Astrocyte of the hippocampus (primary cell): ENCODE measurements at places on chromosomes 12 and 14.
A peak's percentile ranks its signal among the peaks of the same experiment; 100 is the strongest.

- DNase-seq = no peak
These were observed 60.4 kb downstream of the ANO6 start for GRCh38 chr12:45276154-45276755.

DNA sequence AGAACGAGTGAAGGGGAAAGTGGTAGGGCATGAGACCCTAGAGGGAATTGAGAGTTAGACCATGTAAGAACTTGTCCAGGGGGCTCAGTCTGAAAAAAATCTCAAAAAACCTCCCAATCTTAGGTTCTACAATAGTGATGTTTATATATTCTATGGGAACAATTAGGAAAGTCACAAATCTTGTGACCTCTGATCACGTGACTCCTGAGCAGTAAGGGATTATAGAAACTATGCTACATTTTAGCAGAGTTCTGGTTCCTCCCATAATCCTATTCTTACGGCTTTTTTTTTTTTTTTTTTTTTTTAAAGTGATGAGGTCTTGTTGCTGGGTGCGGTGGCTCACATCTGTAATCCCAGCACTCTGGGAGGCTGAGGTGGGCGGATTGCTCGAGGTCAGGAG is 5.8 kb downstream of the ADCK1 start:
- no peak for DNase-seq

- no peak for DNase-seq
These were observed 108.6 kb downstream of the PPM1A start for GRCh38 chr14:60357551-60358149.

- DNase-seq = no peak
These were observed 3.5 kb downstream of the RDH12 start for GRCh38 chr14:67705211-67705610.

DNA sequence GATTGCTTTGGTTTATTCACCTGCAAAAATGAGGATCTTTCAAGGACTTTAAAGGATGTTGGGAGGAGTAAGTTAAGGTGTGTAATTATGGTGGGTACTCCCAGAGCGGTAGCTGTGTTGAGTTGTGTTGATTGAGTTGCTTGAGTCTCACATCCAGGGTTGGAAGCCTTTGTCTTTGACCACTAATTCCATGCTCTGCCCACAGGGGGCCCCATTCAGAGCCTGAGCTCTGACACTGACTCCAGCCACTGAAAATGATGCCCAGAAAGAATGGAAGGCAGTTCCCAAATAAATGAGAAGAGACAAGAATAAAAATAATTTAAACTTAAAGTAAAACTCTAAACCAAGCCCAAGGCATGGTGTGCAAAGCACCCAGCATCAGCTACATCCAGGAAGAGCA is 237.4 kb upstream of the PWP1 start:
- DNase-seq = no peak

- DNase-seq = no peak
These were observed 41.6 kb downstream of the FBXO21 start for GRCh38 chr12:117148642-117149041.

- no peak for DNase-seq
These were observed 248.5 kb downstream of the DUSP6 start for GRCh38 chr12:89103831-89104230.

DNA sequence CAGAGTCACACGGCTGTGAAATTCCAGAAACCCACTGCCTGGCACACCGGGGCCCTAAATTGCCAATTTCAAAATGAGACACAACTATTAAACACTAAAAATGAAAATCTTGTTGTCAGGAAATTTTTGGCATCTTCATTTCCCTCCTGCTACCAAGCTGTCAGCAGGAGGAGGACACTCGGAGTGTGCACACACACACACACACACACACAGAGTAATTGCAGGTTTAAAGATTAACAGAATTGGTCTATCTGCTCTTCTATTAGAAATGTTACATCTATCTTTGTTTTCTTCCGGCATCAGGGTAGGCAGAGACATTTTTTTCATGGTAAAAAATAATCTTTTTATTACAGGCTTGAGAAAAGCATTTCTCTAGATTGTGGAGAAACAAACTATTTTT is 314.2 kb downstream of the EGLN3 start:
- DNase-seq = no peak

DNA sequence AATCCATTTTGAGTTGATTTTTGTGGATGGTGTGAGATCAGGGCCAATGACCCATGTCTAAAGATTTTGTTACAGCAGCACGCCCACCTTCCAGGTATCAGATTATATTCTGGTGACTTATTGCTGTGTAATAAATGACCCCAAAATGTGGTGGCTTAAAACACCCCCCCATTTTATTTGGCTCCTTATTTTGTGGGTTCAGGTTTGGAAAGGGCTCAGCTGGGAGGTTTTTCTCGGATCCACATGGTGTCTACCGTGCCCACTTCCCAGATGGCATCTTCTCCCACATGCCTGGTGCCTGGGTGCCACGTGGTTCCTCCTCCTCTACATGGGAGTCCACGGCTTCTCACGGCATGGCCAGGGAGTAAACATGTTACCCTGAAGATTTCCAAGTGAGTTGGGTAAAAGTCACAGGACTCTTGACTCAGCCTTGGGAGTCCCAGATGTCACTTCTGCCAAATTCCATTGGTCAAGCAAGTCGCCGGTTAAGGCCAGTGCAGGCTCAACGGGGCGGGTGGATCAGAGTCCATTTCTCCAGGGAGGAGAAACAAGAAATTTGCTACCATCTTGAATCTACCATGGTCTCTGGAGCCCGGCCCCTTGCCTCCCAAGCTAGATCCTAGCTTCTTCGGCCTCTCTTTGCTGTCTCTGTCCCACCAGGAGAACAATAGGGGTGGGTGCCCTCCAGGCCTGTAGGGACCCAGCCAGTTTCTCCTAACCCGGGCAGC is 214.3 kb downstream of the KIF26A start:
- DNase-seq = no peak

DNA sequence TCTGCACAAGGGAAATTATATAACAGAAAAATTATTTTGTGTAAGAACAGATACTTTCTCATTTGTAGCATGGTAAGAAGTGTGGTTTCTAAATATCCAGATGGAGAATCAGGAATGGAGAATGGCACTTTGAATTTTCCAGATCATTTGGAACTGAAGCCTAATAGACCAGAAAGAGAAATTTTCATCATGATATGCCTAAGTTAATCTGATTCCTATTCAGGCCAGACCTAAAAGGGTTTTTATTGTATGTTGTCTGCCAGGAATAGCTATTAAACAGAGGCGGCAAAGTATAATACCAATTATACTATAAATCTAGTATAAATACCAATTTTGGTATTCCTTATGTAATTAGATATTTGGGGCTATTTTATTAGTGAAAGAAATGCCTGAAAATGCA is 382.7 kb upstream of the FAR2 start:
- no peak for DNase-seq

DNA sequence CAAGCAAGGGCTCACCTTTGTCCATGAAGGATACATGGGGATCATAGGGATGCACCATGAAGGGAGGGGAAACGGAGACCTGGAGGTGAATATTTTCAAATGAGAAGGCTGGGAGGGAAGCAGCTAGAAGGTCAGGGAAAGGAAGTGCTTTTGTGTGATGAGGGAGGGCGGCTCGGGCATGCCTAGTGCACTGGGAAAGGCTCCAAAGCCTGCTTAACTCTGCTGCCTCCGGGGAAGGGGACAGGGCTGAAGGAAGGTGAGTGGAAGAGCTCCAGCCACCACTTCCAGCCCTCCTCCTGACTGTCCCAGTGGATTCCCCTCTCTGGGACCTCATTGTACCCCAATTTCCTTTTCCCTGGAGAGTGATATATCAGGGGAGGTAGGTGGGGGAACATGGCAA is 149.4 kb upstream of the PRMT8 start:
- DNase-seq = peak; percentile 30
